Sigmoid colon (tissue), 7 donors: ENCODE measurements at places on chromosomes 3 and 15.

DNA sequence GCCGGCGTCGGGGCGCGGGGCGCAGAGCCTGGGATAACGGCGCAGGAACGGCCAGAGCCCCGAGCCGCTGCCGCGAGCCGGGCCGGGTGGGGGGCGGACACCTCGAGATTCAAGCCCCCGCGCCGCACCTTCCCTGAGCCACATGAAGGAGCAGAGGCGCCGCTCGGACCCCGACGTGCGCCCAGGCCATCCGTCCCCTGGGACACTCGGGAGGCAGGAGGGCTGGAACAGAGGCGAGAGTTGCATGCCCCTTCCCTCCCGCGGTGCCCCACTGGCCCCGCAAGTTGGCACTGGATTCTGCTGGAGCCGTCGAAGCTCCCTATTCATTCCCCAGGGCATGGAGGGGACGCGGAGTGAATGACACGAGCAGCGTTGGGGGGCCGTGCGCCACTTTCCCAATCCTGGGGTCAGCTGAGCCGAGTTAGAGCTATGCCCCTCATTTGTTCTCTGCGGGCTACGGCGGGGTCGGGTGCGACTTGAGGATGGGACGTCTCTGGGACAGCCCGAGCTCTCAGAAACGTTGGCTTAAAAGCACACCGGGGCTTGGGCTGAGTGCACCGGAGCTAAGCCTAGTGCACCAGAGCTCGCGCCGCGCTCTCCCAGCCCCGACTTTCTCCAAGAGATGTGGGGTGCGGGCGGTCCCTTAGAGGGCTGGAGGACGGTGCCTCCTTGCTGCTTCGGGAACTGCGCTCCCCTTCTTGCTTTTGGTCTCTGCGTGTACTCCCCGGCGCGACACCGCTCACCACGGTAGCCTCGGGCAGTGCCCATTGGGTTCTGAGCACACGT is 588 bp downstream of the SLC6A1 start:
- DNase-seq: no peak

- DNase-seq: no peak
Observed at GRCh38 chr3:195151866-195152541, 119.0 kb downstream of the XXYLT1 start.

DNA sequence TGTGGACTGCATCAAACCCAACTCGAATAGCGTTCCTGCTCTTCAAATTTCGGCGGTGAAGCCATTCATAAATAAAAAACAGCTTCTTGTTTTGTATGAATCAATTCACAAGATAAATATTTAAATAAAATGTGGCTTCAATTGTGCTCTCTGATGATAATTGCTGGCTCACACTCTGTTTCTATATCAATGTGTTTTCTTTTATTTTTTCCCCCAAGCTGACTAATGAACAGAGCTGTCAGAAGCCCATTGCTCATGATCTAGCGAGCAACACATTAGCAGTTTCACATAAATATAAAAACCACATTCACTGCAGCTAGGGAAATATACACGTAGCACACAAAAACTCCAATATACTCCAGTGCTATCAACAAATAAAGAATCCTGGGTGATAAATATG is 45.0 kb upstream of the FOXP1 start:
- DNase-seq: no peak

- DNase-seq: no peak
Observed at GRCh38 chr15:50883903-50884302, 24.6 kb upstream of the AP4E1 start.

GRCh38 chr3:122993124-122993978 is 34.2 kb downstream of the SEMA5B start:
- peak; percentile 79 for DNase-seq

DNA sequence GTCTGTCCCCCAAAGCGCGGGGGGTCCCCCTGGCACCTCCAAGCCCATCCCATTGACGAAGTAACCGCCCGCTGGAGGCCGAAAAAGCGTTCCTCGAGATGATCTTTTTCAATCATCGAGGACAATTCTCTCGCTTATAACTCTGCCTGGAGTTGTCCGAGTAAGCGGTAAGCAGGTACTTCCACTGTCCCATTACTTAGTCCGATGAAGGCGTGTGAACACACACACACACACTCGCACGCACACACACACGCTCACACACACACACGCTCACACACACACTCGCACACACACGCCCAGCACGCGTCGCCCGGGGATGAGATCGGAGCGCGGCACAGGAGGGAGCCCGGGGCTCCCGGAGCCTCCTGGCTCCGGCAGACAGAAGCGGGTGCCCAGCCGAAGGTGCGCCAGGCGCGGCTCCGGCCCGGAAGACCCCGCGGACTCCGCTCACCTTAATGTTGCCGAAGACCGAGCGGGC is 430 bp downstream of the SLCO2A1 start:
- DNase-seq: no peak

- peak; percentile 34 for DNase-seq
Observed at GRCh38 chr15:65208647-65209046, 2.6 kb downstream of the CILP start.

DNA sequence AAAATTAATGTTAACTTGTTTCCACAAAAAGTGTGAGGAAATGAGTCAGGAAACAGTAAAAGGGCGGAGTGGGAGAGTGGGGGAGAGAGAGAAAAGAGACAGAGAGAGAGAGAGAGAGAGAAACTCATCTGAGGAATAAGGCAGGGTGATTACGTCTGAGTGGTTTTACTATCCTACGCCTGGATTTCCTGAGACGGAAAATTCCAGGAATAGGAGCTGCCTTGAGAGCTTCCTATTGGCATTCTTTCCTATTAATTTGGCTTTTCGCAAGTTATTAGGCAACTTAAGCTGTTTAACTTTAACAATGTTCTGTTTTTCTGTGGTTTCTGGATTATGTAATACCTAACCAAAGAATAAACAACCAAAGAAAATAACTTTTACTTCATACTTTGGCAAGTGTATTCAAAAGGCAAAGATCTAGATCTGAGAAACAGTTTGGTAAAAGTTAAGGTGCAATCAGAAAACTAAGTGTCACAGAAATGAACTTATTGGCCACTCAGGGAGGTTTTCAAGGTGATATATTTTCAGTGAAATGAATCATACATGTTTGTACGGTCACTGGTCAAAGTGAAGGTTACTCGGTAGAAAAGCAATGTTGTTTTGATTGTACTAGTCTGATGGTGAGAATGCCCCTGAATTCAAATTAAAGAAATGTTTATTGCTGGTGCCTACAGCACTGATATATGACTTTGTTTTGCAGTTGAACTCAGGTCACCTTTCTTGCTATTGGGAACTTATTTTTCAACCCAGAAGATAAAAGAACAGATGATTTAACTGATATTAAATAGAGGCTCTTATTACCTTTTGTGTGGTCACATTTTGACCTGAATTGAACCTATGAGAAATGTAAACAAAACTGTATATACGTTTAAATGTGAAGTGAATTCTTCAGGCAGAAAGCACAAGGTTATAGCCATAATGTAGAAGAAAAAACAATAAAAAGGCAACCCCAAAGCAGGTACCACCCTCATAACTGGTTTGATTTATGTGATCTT is 39.9 kb upstream of the TNFSF10 start:
- peak; percentile 74 for DNase-seq
